Activated T-cell treated with anti-CD3 and anti-CD28 coated beads for 4 hours (primary cell): ENCODE measurements at places on chromosomes 7 and 10.

DNA sequence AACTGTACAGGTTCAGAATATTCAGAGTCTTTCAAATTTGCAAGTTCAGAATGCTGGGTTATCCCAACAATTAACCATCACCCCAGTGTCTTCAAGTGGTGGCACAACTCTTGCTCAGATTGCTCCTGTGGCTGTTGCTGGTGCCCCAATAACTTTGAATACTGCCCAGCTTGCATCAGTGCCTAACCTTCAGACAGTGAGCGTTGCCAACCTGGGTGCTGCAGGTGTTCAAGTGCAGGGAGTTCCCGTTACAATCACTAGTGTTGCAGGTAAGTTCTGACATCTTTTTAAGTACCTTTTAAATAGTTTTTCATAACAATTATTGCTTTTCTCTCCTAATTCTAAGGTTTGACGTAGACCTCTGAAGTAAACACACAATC, 2.7 kb downstream of the SP4 start:
- DNase-seq: no peak

- no peak for DNase-seq
Measured at GRCh38 chr10:283916-284356, 148.7 kb downstream of the ZMYND11 start.

DNA sequence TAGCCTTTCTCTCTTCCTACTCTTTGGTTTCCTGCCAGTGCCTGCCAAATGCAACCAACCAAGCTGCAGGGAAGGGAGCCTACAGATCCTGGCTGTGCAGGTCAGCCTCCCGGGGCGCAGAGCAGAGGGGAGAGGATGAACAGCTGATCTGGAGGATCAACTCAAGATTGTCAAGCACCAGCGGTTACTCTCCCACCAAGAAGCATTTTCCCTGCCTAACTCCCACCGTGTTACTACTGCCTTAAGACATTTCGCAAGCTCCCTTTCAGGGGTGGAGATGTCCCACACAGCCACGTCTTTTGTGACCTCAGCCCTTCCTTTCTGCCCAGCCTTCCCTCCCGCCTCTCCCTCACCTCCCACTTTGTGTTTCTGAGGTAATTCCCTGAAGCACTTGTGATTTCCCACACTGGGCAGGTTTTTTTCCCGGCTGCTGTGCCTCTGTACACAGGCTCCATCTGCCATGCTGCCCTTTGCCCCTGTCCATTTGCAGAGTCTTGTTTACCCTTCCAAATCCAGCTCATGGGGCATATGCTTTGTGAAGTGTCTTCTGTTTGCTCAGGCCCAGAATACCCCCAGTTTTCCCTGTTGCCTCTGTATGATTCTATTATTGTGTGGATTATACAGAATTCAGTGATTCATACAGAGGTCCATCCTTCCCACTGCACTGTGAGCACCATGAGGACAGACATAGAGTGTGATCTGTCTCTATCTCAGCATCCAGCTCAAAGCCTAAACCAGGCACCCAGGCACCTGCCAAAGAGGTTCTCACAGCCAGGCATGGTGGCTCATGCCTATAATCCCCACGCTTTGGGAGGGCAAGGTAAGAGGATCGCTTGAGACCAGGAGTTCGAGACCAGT, 40.9 kb upstream of the PAPSS2 start:
- DNase-seq: no peak

- DNase-seq: no peak
Measured at GRCh38 chr10:87864496-87865059, 1.2 kb downstream of the PTEN start.

- DNase-seq: no peak
Measured at GRCh38 chr10:61781969-61782403, 119.3 kb downstream of the CABCOCO1 start.

DNA sequence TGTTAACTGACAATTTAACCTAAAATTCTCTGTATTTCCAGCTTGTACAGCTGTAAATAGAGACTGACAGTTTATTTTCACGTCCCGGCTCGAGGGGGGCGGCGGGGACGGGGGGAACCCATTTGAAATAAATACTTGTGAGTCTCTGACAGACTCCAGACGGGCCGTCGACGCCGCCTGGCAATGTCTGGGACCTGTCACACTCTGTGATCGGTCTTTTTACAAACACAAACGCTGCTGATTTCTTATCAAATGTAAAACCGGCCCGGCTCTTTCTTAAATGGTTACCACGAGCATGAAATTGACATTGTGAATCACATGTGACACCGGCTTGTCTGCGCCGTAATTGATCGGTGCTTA, 57.0 kb downstream of the UNCX start:
- DNase-seq: no peak

DNA sequence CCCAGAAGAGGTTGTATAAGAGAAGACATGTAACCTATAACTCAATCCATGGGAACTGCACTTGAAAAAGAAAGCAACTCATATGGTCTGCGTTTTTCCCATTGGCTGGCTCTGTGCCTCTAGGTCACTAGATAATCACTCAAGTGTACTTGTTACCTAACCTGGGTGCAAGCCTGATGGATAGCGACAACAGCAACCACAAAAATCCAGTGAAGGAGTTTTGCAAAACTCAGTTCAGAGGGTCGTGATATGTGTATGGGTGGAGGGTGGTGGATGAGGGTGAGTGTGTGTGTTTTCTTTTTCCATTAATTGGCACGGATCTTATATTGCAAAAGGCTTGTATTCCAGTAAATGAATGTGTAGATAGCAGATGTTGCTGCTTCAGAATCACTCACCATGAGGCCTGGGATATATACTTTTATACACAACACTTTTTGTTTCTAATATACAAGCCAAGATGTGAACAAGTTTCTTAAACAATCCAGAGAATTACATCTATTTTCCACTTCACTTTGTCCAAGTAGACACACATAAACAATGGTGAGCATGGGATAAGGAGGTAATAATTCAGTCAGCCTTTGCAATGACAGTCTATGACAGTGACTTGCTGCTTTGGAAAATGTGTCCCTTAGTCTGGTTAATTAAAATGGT, 286.9 kb upstream of the DKK1 start:
- no peak for DNase-seq

GRCh38 chr10:36500266-36500665, 625.1 kb upstream of the ANKRD30A start:
- no peak for DNase-seq

DNA sequence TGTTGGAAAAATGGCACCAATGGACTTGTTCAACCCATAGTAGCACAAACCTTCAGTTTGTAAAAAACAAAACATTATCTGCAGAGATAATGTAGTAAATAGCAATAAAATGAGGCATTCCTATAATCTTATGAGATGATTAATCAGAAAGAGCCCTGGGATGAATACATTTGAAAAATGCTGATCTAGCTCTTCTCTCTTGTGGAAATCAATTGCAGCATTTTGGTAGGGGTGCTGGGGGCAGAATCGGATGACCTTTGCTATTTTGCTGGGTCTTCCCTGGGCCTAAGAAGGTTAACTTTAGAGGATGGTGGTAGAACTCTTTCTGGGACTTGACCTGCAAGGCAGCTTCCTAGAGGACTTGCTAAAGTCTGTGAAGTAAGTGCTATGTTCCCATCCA, 163.5 kb downstream of the ADRA2A start:
- DNase-seq: no peak

DNA sequence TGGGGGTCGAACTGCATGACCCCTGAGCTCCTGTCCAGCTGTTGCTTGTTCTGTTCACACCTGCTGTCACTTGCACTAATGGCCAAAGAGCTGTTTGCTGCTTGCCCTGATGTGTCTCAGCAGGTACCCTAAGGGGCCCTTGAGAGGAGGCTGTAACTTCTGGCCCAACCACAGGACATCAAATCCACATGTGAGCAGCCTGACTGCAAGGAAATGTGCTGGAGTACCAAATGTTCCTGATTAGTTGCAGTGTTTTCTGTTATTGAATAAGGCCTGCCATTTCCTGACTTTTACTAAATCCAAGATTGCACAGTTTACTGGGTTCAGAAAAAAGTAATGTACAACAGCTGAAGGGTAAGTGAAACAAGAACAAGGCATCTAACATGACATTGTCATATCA, 91.7 kb upstream of the IL6 start:
- no peak for DNase-seq

DNA sequence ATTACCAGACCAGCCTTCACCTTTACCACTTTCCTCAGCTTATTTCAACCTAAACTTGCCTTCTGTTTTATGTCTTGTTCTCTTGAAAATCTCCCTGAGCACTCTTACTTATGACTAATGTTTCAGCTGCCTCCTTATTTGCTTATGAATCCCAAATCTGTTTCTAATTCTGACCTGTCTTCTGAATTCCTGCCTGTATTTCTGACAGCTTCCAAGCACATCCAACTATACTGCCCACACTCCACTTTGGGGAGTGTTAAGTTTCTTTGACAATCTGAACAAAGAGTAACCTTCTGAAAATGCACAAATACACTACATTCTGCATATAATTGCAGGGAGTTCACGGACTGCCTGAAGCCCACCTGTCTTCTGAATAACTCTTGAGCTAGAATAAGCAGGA, 48.7 kb downstream of the ARMC3 start:
- no peak for DNase-seq

- no peak for DNase-seq
Measured at GRCh38 chr7:79782256-79782655, 328.8 kb upstream of the MAGI2 start.

DNA sequence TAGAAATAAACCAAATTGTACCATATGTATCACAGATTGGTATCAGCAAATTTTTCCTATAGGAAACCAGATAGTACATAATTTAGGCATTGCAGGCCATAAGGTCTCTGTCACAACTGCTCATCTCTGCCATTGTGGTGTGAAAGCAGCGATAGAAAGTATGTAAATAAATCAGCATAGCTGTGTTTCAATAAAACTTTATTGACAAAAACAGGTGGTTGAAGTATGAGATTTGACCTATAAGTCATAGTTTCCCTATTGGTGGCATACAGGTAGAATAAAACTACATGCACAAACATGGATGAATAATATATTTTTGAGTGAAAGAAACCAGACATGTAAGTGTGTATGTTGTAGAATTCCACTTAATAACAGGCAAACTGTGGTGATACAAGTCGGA, 1454.9 kb downstream of the REEP3 start:
- DNase-seq: no peak

GRCh38 chr7:94556028-94556427, 46.4 kb downstream of the CASD1 start:
- DNase-seq: no peak

- DNase-seq: no peak
Measured at GRCh38 chr7:134954197-134955082, 31.9 kb upstream of the AGBL3 start.

DNA sequence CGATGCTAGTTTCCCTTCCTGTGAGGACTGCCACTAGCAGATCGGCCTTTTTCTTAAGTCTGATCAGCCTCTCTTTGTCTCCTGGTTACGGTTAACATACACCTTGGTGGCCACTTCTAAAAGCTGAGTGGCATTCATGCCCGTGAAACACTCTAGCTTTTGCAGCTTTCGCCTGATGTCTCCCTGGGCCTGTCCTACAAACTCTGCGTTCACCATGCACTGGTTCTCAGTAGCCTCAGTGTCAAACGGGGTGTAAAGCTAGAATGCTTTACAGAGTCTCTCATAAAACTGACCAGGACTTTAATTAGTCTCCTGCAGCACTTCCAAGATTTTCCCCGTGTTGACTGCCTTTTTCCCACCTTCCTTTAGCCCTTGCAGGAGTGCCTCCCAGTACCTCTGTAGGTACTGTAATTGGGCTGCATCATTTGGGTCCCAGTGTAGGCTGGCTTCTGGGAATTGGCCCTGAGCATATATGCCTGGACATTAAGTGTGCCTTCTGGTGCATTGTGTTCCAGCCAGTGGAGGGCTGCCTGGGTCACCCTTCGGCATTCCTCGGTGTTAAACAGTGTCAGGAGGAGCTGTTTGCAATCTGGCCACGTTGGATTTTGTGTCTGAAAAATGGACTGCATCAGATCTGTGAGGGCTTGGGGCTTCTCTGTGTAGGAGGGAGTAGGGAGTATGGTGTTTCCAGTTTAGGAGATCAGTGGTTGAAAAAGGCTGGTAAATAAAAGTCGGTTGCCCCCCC, 6.5 kb upstream of the ZNF117 start:
- DNase-seq: no peak

GRCh38 chr7:42014625-42015618, 222.1 kb downstream of the GLI3 start:
- DNase-seq: no peak
